Fibroblast of skin of left quadriceps (primary cell): ENCODE measurements at places on chromosomes 6 and 20.

- DNase-seq = no peak
Observed at GRCh38 chr6:170102038-170102437, 188.8 kb downstream of the DLL1 start.

- DNase-seq = no peak
Observed at GRCh38 chr6:129659167-129659566, 50.8 kb downstream of the ARHGAP18 start.

GRCh38 chr20:6094063-6094462 lies 28.8 kb downstream of the FERMT1 start:
- no peak for DNase-seq

- no peak for DNase-seq
Observed at GRCh38 chr20:17399303-17399985, 131.7 kb downstream of the BFSP1 start.

GRCh38 chr6:35710241-35710847 lies 21.6 kb upstream of the FKBP5 start:
- no peak for DNase-seq
